ENCODE measurements at places on chromosomes 12 and 14. TPM values are rescaled to one million over a fixed set of nuclear protein-coding genes. Genes with fewer than 3 reads are reported as not detected.

Gene PTGER2
- polyA plus RNA-seq, result 1.3 TPM

Gene GPR135
- polyA plus RNA-seq, result 0.47 TPM

Gene RERG
- 0.99 TPM for polyA plus RNA-seq

Gene GDF3
- 32.0 TPM for polyA plus RNA-seq

Gene MAPK1IP1L
- polyA plus RNA-seq, result 64.0 TPM

Gene ADAM21
- not detected for polyA plus RNA-seq

Gene EML5
- 0.18 TPM for polyA plus RNA-seq

Gene PIANP
- 7.7 TPM for polyA plus RNA-seq

Gene IFNG
- not detected for polyA plus RNA-seq

All from GM23338 (cell line).